Chondrocyte (in vitro differentiated cells): ENCODE measurements at places on chromosomes 11 and 22. TPM values are rescaled to one million over a fixed set of nuclear protein-coding genes. Genes with fewer than 3 reads are reported as not detected.

Gene RABL2B
- 29.8 to 32.1 TPM (median 30.3 TPM) in 3 replicates for total RNA-seq

DNA sequence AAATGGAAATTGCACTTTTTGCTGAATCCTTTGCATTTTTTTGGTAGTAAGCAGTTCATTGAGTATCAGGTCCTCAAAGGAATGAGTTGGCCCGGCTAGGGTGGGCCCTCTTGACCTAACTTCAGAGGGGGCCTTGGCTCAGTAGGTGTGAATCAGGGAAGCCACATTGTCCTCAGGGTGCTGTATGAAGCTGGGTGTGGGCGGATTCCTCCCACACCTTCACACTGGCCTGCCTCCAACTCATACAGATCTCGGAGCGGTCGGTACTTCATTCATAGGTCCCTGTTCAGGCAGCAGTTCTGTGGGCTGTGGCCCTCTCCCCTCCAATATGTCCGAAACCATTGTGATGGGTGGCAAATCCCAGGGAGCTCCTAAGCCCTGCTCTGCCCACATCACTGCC, 47.4 kb upstream of the OR4B1 start:
- H3K4me3 ChIP-seq = no peak overlapping the region
- H3K36me3 ChIP-seq = peaks cover 14% of the 10 kb centered on the region
- no peak for DNase-seq
- H3K4me1 ChIP-seq = peaks cover 27% of the 10 kb centered on the region

DNA sequence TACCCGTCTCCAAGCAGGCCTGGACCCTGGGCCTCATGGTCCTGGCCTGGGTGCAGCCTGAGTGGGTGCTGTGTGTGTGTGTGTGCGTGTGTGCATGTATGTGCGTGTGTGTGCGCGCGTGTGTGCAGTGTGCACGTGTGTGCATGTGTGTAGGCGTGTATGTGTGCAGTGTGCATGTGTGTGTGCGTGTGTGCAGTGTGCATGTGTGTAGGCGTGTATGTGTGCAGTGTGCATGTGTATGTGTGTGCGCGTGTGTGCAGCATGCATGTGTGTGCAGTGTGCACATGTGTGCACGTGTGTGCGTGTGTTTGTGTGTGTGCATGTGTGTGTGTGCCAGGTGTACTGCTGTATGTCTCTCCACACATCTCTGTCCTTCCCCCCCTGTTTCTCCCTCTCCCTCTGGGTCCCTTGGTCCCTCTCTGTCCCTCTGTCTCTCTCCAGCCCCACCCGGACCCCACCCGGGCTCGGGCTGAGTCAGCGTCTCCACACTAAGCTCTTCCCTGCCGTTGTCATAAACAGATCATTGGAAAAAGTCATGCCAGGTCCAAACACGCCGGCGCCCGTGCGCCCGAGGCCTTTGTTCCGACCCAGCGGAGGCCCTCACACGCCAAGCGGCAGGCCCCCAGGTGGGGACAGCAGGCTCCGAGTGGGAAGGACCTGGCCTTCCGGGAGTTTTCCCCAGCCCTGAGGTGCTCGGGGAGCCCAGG, 34.0 kb downstream of the WNT7B start:
- no peak overlapping the region for H3K27ac ChIP-seq
- H3K4me1 ChIP-seq = no peaks in the 10 kb centered on the region
- no peak for DNase-seq
- peaks cover 16% of the 10 kb centered on the region for H3K27me3 ChIP-seq
- no peak overlapping the region for H3K4me3 ChIP-seq

GRCh38 chr11:126476266-126476924, 120.9 kb downstream of the ST3GAL4 start:
- no peak overlapping the region for H3K27ac ChIP-seq
- peaks cover 2% of the 10 kb centered on the region for H3K27me3 ChIP-seq
- H3K4me1 ChIP-seq = peaks cover 8% of the 10 kb centered on the region
- no peak for DNase-seq
- no peak overlapping the region for H3K4me3 ChIP-seq
